ENCODE measurements at places on chromosomes 6 and 20.

- no peak for DNase-seq
These were observed 1.6 kb upstream of the MDGA1 start for GRCh38 chr6:37699138-37699766.

DNA sequence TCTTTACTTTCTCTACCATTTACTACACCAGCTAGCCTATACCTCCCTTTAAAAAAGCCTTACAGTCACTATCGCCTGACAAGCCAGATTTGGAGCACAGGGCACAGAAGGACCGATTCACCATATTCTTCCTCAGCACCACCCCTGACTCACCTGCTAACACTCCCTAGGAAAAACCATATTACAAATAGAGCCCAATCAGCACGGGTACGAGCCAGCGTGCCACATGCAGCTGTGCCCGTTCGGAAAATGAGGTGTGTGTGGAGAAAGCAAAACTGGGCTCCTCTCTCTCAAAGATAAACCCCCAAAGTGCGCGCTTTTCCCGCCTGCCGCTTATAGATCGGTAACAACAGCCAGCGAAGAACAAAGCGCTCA is 1.2 kb downstream of the SYNCRIP start:
- DNase-seq = no peak

DNA sequence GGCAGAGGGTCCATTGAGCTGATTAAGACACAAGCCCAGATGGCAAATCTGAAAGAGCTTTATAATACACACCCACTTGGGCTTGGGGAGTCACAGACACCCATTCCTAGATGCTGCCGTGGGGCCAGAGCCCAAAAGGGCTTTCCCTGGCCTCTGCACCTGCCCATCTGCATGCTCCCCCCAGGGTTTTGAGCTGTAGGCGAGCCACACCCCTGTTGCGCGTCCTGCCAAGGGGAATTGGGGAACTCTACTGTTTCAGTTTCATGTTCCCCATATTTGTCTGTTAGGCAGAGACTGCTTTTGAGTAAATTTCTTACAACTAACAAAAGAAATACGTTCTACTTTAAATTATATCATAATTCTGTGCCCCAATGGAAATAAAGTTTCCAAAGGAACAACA is 52.9 kb upstream of the FNDC1 start:
- DNase-seq = no peak

GRCh38 chr20:58131151-58131550 is 97.3 kb downstream of the ANKRD60 start:
- DNase-seq = no peak

DNA sequence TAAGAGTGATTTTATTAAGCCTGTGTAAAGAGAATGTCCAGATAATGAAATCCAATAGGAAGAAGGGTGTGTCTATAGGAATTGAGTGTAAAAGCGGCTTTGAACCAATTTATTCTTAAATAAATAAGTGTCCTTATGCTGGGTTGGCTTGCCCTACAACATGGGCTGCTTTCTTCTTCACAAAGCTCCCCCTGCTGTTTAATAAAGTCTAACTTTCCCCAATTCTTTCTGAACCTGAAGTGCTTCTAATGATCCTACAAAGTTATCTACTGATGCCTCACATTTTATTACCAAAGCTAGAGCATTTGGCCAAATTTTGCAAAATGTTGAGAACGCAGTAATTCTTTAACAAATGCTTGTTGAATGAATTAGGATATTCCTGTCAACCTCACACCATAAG is 36.3 kb upstream of the SIRT5 start:
- no peak for DNase-seq

- no peak for DNase-seq
These were observed 87.2 kb upstream of the RGS17 start for GRCh38 chr6:153218184-153218792.

Data from cerebellar nuclear complex (tissue), 1 donor.